Stimulated activated CD8-positive, alpha-beta memory T cell treated with anti-CD3 and anti-CD28 coated beads, Interleukin-15, amount 100 ng/mL, for 24 hours (primary cell): ENCODE measurements at places on chromosomes 12 and 14.
A peak's percentile ranks its signal among the peaks of the same experiment; 100 is the strongest.

DNA sequence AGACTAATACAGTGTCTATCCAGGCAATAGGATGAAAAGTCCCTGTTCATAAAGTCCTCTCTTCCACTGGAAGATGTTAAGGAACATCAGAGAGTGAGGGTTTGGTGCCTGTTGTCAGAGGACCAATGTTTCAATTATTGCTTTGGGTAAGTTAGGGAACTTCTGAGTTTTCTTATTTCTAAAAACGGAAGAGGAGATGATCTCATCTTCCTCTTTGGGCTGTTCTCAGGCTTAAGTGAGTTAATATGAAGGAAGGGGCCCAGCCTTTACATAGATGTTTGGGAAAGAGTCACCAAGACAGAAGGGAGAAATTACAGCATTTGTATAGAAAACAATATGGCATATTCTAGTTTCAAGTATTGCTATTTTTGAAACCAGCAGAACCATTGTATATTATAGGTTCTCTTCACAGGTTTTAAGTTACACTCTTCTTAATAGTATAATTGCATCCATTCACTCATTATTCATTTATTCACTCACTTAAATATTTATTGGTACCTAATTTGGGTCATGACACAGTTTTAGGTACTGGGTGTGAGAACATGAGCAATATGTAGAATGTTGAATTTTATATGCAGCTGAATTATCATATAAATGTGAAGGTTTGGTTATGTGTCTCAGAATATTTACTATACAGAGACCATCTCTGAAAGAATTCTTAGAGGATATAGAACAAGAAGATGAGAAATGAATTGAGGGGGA lies 68.5 kb upstream of the LRIG3 start:
- DNase-seq = no peak

DNA sequence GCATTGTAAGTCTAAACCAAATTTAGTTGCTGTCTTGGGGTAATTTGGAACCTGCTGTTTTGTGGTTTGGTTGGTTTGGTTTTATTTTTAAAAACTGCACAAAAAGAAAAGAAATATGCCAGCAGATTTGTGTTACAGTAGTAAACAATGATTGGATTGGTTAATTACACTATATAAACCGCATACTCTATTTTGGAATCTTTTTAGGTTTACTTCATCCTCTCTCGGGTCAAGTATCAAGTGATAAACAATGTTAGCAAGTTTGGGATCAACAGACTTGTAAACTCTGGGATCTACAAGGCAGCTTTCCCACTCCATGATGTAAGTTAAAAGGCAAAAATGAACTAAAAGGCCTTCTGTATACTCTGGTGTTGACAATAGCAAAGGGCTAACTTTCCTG lies 132.4 kb downstream of the ANO6 start:
- DNase-seq = no peak

- no peak for DNase-seq
Measured at GRCh38 chr12:120453977-120454376, 7.7 kb downstream of the GATC start.

DNA sequence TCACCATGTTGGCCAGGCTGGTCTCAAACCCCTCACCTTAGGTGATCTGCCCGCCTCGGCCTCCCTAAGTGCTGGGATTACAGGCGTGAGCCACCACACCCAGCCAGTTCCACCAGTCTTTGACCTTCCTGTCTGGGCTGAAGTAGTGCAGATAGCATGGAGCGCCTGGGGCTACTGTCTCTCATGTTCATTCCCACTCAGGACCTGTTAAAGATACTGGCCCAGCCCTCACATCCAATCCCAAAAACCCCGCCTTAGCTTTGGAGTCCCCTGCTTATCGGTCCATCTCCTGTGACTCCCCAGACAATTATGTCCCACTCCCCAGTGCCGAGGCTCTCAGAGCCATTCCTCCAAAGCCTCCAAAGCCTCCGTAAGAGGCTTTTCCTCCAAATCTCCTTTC lies 12.0 kb upstream of the CELA1 start:
- DNase-seq = no peak

- DNase-seq = no peak
Measured at GRCh38 chr12:6313326-6313940, 3.0 kb downstream of the PLEKHG6 start.

GRCh38 chr14:71730471-71730870 lies 201.8 kb upstream of the RGS6 start:
- no peak for DNase-seq

- peak; percentile 47 for DNase-seq
Measured at GRCh38 chr12:108511633-108512540, 3.2 kb upstream of the FICD start.

DNA sequence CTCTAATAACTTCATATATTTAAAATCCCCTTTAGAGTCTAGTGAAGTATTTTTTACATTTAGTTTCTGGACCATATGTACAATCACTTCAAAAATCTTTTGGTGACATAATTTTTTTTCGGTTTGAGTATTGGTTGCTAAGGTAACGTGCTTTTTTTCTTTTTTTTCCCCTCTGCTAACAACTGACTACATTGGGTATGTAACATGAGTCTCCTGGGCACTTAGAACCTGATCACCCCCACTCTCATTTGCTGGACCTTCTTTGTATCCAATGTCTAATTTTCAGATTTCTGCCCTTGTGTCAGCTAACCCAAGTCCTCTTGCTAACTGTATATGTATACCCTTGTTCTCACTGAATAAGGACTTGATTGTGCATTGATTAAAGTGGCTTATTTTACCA lies 592.9 kb upstream of the FLRT2 start:
- no peak for DNase-seq

DNA sequence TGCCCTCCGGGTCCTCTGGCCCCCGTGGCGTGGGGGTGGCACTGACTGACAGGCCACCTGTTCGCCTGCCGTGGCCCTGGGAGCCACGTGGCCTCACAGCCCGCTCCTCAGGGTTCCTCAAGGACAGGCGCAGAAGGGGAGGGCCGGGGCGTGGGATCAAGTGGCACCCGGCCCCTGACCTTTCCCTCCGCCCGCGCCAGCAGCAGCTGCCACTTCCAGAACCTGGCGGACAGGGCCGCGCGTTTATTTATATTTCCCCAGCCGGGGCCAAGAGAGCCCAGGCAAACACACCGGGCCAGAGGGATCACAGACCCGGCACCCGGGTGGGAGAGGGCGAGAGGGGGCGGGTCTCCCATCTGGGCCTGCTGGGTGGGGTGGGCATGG lies 92.6 kb downstream of the RFLNA start:
- no peak for DNase-seq

GRCh38 chr14:91377700-91378652 lies 39.6 kb downstream of the CCDC88C start:
- DNase-seq = no peak

DNA sequence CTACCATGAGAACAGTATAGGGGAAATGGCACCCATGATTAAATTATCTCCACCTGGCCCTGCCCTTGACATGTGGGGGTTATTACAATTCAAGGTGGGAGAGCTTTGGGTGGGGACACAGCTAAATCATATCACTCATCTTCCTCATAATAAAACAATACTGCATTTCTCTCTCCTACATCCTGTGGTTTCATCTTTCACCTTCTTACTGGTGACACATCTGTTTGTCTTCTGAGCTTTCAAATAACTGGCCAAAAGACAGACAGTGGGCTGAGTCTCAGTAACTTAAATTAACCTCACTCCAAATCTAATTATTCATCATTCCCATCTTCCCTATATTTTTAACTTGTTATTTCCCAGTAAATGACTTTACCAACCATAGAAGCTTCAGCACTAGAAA lies 729.7 kb upstream of the USP15 start:
- DNase-seq = no peak

DNA sequence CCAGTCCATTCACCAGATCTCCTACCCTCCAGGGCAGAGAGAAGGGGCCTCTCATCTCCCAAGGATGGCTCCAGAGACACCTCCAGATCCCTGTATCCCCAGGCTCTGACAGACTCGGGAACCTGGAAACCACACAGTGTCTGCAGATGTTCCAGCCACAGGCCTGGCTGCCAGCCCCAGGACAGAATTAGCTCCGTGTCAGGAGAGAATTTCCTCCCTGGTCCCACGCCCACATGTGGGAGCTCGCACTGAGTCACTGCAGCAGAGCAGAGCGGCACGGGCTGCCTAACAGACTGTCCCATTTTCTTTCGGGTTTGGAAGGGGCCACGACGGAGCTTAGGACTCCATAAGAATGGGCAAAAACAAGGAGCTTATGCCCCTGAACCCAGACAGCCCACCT lies 33.6 kb downstream of the CMKLR1 start:
- DNase-seq = no peak

DNA sequence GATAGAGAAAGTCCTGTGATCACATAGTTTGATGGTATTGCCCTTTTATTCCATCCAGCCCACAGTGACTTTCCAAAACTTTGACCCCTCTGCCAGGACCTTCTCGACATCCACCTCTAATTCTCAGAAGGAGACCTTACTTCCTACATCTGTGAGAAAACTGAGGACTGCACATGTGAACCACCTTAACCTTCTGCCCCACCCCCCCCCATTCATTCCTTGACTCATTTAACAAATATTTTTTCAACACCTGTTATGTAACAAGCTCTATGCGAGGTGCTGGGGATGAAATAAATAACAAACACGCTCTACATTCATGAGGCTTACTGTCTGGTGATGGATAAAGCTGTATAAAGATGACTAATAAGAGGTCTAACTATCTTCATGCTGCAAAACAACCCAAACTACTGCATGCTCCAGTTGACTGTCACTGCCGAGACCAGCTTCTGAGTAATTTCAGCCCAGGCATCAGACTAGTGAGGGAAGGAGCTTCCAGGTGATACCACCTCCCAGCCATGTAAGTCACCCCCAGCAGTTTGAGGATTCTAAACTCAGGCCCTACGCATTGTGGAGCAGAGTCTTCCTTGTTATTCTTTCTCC lies 1.9 kb upstream of the HAL start:
- no peak for DNase-seq

DNA sequence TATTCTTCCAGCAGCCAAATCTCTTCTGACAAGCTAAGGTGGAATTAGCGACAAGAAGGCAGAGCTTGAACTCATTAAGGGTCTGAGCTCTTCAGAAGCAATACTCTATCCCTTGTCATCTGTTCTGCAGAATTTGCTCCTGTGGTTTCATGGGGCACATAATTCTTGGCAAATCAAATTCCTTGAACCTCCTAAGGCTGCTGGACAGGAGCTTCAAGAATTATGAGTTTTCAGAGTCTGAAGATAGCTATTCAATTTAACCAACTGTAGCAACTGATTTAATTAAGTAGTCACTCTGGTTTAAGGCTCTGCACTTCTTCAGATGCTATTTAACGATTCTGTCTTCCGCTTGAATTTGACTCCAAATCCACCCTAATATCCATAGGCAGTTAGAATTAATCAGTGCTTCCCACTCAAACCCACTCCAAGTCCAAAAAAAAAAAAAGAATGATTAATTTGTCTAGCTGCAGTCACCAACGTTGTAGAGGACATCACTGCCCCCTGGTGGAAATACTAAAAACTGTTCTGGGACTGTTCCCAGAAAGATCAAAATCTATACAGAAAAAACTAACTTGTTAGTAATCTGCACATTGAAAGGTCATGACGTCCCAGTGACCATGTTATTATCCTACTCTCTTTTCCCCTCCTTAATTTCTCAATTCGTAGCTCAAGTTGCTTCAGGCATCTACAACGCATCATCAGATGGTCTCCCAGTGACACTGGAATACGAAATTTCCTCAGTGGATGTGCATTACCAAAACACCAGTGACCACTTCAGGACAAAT lies 169.9 kb downstream of the KIF21A start:
- no peak for DNase-seq

- DNase-seq = no peak
Measured at GRCh38 chr12:1912580-1913376, 5.7 kb downstream of the CACNA2D4 start.

DNA sequence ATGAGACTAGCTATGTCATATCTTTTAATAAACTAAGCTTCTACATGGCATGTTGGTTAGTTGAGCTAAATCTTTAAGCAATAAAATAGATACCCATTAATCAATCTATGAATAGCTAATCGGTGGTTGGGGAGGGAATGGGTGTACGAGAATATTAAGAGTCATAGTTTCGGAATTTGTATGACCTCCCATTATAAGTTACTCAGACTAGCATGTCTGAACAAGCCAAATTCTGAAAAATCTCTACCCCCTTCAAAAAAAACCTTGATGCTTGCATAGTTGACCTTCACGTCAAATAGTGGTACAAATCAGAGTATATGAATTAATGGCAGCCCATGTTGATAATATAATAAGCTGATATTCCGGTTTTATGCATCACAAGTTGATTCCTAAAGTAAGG lies 60.0 kb downstream of the PLEKHG7 start:
- DNase-seq = no peak

- no peak for DNase-seq
Measured at GRCh38 chr12:41061192-41061591, 126.9 kb upstream of the PDZRN4 start.

- DNase-seq = no peak
Measured at GRCh38 chr12:96034621-96035282, 635 bp downstream of the LTA4H start.

- no peak for DNase-seq
Measured at GRCh38 chr14:100899884-100900771, 3.4 kb downstream of the RTL1 start.

DNA sequence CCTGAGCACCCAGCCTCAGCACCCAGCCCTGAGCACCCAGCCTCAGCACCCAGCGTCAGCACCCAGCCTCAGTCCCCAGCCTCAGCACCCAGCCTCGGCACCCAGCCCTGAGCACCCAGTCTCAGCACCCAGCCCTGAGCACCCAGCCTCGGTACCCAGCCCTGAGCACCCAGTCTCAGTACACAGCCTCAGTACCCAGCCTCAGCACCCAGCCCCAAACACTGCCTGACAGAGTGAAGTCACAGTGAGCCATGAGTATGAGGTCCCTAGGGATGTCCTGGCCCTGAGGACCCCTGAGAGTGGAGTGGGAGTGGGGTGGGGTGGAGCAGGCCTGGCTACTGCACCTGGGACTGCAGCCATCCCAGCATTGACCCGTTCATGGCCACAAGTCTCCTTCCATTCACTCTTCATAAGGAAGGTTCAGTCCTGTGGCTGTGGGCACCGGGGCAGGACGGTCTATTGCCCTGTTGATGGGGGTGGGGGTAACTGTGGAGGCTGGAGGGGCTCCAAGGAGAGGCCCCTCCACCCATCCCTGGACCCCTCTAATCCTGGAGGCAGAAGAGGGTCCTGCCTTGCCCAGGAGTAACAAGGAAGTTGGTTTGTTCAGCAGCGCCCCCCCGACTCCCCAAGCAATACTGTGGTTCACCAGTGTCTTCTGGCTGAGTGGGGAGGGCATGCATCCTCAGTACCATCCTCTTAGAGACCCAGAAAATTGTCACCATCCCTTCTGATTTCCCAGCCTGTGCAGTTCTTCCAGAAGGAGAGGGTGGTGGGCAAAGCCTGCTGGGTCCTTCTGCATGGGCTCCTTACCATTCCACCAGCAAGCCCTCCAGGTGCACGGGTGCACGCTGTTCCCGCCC lies 140.5 kb downstream of the ADGRD1 start:
- DNase-seq = no peak

- DNase-seq = no peak
Measured at GRCh38 chr12:21528953-21529352, 2.9 kb downstream of the SPX start.

DNA sequence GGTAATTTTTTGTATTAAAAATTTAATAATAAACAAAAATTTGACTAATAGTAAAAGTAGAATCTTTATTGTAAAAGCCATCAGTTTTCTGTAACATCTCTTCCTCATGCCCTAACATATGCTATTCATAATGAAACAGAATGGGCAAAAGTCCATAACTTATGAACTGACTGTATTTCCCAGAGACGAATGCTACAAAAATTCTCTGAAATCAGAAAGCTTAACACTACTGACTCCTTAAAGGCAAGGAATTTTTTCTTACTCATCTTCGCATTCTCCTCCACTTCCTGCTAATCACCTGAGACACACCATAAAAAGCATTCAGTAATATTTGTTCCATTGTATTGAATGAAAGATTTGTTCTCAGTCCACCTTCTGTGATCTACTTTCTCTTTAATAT lies 17.6 kb downstream of the MON2 start:
- DNase-seq = no peak
